ENCODE measurements at places on chromosomes 2 and 18. TPM values are rescaled to one million over a fixed set of nuclear protein-coding genes. Genes with fewer than 3 reads are reported as not detected.

- no peak for DNase-seq
- peaks cover 7% of the 10 kb centered on the region for H3K4me1 ChIP-seq
- H3K27me3 ChIP-seq, result no peaks in the 10 kb centered on the region
- no peak overlapping the region for H3K27ac ChIP-seq
- H3K36me3 ChIP-seq, result no peaks in the 10 kb centered on the region
- H3K4me3 ChIP-seq, result no peak overlapping the region
Measured at GRCh38 chr2:239239607-239240413, 161.0 kb downstream of the HDAC4 start.

DNA sequence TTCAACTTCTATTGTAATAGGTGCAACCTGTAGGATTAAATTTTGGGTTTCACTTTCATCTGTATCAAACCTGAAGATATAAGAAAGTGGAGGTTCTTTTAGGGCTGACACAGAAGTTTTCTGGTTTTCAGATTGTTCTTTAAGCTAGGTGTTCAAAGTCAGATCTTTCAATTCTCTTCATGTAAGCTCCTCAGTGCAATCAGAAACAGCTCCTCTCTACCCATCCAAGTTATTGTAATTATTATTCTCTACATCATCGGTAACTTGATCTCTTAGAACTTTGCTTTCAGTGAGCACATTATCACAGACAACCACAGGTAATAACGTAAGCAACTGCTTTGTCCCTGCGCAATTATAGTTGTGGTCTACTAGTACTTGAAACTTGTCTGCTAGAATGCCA lies 179.4 kb downstream of the MYCN start:
- H3K4me1 ChIP-seq, result no peaks in the 10 kb centered on the region
- H3K27me3 ChIP-seq, result no peaks in the 10 kb centered on the region
- DNase-seq, result no peak
- H3K4me3 ChIP-seq, result no peak overlapping the region
- no peak overlapping the region for H3K27ac ChIP-seq

GRCh38 chr18:3691705-3692104 lies 241.7 kb downstream of the TGIF1 start:
- H3K36me3 ChIP-seq, result no peaks in the 10 kb centered on the region
- no peak overlapping the region for H3K4me3 ChIP-seq
- no peak overlapping the region for H3K27ac ChIP-seq
- H3K4me1 ChIP-seq, result no peaks in the 10 kb centered on the region
- H3K27me3 ChIP-seq, result no peaks in the 10 kb centered on the region

GRCh38 chr2:196718419-196719109 lies 79.0 kb downstream of the CCDC150 start:
- H3K36me3 ChIP-seq, result no peaks in the 10 kb centered on the region
- H3K27me3 ChIP-seq, result no peaks in the 10 kb centered on the region
- DNase-seq, result no peak
- no peak overlapping the region for H3K4me3 ChIP-seq
- no peaks in the 10 kb centered on the region for H3K4me1 ChIP-seq
- no peak overlapping the region for H3K27ac ChIP-seq

- no peak overlapping the region for H3K27ac ChIP-seq
- H3K4me3 ChIP-seq, result no peak overlapping the region
- no peaks in the 10 kb centered on the region for H3K4me1 ChIP-seq
- H3K27me3 ChIP-seq, result no peaks in the 10 kb centered on the region
Measured at GRCh38 chr18:42413870-42414269, 458.8 kb downstream of the PIK3C3 start.

DNA sequence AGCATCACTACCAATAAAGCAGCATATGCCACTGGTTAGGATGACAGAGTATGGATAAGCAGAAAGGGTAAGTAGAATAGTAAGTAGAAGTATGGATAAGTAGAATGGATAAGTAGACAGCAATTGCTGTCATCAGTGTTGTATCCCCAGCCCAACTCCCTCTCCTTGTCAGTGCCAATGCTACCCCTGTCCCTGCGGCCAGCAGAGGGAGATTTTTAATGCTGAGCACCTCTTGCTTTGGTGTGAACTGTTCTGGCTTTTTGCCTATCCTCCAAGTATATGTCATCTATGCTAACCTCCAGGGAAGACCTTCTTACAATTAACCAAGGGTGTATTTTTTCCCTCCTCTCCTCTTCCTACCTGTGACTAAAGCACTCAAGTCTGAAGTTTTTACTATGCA lies 136.7 kb upstream of the SPHKAP start:
- DNase-seq, result no peak
- H3K4me3 ChIP-seq, result no peak overlapping the region
- H3K27me3 ChIP-seq, result no peaks in the 10 kb centered on the region
- no peaks in the 10 kb centered on the region for H3K36me3 ChIP-seq
- no peak overlapping the region for H3K27ac ChIP-seq

DNA sequence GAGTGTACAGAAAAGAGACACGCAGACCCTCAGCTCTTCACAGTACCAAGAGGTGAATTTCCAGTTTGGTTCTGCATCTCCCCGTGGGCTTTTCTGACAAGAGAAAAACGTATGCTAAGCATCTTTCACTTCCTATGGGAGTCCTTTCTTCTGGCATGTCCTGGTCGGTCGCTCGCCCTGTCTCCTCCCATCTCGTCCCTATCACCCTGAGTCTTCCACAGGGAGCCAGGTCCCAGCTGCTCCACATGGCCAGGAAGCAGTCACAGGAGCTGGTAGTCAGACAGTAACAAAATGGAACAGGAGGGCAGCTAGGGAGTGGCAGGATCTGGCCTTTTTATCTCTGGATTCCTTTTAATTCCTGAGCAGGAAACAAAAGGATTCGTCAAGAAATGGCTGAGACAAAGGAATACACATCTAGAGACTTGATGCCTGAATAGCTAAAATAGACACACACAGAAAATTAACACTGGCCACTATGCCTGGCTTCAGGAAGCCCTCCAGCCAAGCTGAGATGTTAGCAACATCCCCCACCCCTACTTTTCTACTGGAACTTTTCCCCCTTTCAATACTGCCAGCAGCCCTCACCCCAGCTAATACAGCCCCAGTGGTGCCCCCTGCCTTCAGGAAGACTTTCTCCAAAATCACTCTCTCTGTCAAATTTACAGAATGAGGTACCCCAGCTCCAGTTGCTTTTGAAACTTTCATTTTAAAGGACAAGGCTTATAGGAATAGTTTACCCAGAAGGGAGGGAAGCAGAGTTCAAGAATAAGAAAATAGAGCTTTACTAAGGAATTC lies 136.1 kb downstream of the DNER start:
- H3K4me3 ChIP-seq, result no peak overlapping the region
- DNase-seq, result no peak
- H3K36me3 ChIP-seq, result no peaks in the 10 kb centered on the region
- H3K27me3 ChIP-seq, result no peaks in the 10 kb centered on the region
- no peak overlapping the region for H3K27ac ChIP-seq
- H3K4me1 ChIP-seq, result no peaks in the 10 kb centered on the region

GRCh38 chr2:57450170-57450569 lies 596.4 kb upstream of the VRK2 start:
- H3K4me1 ChIP-seq, result no peaks in the 10 kb centered on the region
- no peaks in the 10 kb centered on the region for H3K27me3 ChIP-seq
- no peak overlapping the region for H3K4me3 ChIP-seq
- no peaks in the 10 kb centered on the region for H3K36me3 ChIP-seq
- no peak overlapping the region for H3K27ac ChIP-seq

DNA sequence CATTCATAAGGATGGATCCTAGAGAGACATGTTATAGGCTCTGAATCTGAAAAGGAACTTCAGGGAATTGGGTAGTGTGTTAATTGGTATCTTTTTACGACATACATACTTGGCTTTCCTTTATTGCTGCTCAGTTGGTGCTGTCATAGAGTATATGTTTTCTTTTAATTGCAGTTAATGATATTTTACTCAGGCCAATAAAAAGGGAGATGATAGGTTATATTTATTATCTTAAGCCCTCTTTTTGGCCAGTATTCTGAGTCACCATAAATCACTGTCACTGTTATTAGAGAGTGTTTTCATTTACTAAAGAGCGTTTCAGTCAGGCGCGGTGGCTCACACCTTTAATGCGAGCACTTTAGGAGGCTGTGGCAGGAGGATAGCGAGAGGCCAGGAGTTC lies 47.6 kb downstream of the RALBP1 start:
- H3K4me3 ChIP-seq, result no peak overlapping the region
- H3K36me3 ChIP-seq, result peaks cover 11% of the 10 kb centered on the region
- H3K27me3 ChIP-seq, result no peaks in the 10 kb centered on the region
- DNase-seq, result no peak
- no peaks in the 10 kb centered on the region for H3K4me1 ChIP-seq

DNA sequence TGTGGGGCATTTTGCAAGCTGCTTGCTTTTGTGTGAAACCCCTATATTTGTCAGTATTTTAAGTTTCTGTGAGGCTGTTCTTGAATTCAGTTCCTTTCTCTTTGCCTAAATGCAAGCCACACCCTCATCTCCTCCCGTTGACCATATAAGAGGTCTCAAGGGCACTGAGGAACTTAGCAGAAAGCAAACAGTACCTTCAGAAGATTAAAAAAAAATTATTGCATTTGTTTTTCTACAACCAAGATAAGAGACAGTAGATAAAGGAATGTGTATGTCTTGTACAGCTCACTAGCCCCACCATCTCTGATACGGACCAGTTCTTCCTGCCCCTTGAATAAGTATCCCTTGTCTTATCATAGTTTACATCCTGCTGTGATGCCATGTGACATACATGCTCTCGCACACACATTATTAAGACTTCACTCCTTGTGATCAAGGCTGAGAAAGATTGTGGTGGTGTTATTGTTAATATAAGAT lies 64.2 kb downstream of the NPAS2 start:
- no peaks in the 10 kb centered on the region for H3K36me3 ChIP-seq
- H3K27me3 ChIP-seq, result no peaks in the 10 kb centered on the region
- no peak overlapping the region for H3K27ac ChIP-seq
- no peak overlapping the region for H3K4me3 ChIP-seq

- no peak overlapping the region for H3K27ac ChIP-seq
- H3K36me3 ChIP-seq, result no peaks in the 10 kb centered on the region
- no peaks in the 10 kb centered on the region for H3K4me1 ChIP-seq
- no peak for DNase-seq
- H3K27me3 ChIP-seq, result no peaks in the 10 kb centered on the region
Measured at GRCh38 chr2:6959751-6960150, 42.5 kb downstream of the RNF144A start.

DNA sequence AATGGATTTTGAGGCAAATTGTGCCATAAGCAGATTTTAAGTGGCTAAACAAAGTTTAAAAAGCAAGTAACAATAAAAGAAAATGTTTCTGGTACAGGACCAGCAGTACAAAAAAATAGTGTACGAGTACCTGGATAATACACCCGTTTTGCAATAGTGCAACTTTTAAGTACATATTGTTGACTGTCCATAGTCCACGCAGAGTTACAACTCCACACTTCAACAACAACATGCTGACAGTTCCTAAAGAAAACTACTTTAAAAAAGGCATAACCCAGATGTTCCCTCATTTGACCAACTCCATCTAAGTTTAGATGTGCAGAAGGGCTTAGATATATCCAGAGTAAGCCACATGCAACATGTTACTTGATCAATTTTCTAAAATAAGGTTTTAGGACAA lies 5.1 kb upstream of the STPG4 start:
- no peaks in the 10 kb centered on the region for H3K27me3 ChIP-seq
- peaks cover 13% of the 10 kb centered on the region for H3K4me1 ChIP-seq
- H3K36me3 ChIP-seq, result peaks cover 46% of the 10 kb centered on the region
- H3K27ac ChIP-seq, result no peak overlapping the region
- DNase-seq, result no peak
- no peak overlapping the region for H3K4me3 ChIP-seq

DNA sequence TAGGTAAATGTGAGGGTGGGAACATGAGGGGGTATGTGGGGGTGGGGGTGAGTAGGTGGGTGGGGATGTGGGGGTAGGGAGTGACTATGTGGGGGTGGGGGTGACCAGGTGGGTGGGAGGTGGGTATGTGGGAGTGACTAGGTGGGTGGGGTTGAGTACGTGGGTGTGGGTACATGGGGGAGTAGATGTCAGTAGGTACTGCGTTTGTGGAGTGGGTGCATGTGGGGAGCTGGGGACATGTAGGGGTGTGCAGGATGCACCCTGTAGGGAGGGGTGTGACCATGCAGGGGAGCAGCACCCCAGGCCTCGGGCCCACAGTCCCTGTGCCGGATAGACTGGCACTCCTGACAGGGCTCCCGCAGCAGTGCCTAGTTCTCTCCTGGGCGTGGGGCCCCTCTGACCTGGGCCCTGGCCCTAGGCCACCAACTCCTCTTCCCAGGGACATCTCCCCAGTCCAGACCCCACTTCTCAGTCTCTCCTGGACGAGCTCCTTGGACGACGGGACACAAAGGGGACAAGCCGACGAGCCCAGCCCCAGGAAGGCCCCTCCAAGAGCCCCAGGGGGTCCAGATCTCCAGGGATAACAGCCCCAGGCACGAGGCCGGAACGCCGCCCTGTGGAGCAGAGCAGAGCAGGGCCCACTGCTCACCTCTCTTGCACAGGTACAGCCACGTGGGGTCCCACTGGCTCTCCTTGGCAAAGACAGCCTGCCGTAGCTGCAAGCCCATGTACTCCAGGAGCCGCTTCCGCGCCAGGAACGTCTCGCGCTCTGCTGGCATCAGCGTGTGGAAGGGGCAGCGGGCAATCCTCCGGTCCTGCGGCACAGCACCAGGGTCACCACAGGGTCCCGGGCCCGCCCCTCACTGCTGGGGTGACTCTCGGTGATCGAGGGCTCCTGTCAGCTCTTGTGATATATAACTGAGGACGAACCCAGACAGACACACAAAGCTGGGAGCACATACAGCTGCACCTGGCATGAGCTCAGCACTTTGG lies 58.2 kb downstream of the ANKMY1 start:
- H3K27ac ChIP-seq, result no peak overlapping the region
- no peak for DNase-seq
- H3K36me3 ChIP-seq, result peaks cover 8% of the 10 kb centered on the region
- no peaks in the 10 kb centered on the region for H3K27me3 ChIP-seq
- no peaks in the 10 kb centered on the region for H3K4me1 ChIP-seq

DNA sequence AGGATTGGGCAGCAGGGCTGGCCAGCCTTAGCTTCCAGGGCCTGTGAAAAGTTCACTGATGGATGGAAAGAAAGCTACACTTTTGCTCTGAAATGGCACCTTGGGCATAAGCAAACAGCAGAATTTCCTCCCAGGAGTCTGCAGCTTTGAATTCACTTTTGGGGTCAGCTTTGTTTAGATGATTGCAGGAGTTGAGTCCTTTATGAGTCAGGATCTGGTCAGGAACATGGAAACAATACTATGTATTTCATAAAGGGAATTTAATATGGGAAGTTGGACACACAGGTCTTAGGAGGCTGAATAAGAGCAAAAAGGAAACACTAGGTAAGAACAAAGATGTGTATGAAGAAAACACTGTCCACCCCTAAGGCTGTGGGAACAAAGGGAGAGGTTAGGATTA lies 345.3 kb downstream of the TSN start:
- DNase-seq, result no peak
- H3K27ac ChIP-seq, result no peak overlapping the region
- no peaks in the 10 kb centered on the region for H3K4me1 ChIP-seq
- no peaks in the 10 kb centered on the region for H3K36me3 ChIP-seq
- H3K27me3 ChIP-seq, result no peaks in the 10 kb centered on the region

PELI1 gene
- polyA plus RNA-seq, result 11.3 TPM

IGFBP5 gene
- polyA plus RNA-seq, result not detected

HOXD3 gene
- polyA plus RNA-seq, result not detected

SERPINB13 gene
- polyA plus RNA-seq, result not detected

SAG gene
- polyA plus RNA-seq, result not detected

SALL3 gene
- not detected for polyA plus RNA-seq

ZC3H15 gene
- polyA plus RNA-seq, result 71.1 TPM

ARHGAP25 gene
- polyA plus RNA-seq, result 37.1 TPM

EPAS1 gene
- polyA plus RNA-seq, result not detected

Data from CD4-positive, alpha-beta memory T cell (primary cell).